ENCODE measurements at places on chromosomes 6 and 20.

GRCh38 chr6:35190306-35190705 lies 23.4 kb upstream of the SCUBE3 start:
- DNase-seq = no peak

- DNase-seq = no peak
Measured at GRCh38 chr6:140966676-140967075, 1166.0 kb upstream of the GJE1 start.

DNA sequence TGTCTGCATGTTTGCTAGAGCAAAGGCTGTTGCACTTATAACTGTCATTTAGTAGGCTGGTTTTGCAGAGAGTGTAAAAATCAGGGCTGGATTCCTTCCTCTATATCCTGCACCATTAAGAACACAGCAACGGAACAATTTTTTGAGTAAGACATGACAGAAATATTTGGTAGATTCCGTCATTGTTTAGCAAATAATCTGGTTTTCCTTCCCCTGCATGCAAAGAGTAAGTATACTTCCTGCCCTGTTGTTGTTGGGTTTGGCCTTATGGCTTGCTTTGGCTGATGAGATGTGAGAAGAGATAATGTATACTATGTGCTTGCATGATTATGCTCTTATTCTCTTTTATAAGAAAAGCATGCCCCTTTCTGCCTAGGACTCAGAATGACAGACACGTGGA lies 23.8 kb downstream of the MANEA start:
- DNase-seq = no peak

DNA sequence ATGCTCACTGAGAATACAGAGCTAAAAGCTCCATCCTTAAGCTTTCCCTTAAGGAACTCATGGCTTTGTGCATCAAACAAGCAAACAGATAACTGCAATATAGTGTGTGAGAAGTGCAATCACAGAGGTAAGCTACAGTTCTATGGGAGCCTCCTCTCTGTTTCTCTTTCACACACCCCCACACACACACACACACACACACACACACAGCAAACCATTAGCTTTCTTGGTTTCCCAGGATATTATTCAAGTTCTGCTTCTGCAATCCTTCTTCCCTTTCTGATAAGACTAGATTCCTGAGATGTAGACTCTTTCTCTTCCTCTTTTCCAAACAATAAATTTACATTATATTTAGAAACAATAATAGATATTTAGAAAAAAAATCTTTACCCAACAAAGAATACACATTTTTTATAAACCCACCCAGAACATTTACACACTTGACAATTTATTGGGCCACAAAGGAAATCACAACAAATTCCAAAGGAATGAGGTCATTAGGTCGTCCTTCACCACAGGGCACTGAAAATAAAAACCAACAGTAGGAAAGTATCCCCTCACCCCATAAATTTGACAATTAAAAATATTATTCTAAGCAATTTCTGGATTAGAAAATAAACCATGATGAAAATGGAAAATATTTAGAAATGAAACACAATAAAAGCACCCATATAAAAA lies 9.3 kb upstream of the GFOD1 start:
- DNase-seq = no peak

DNA sequence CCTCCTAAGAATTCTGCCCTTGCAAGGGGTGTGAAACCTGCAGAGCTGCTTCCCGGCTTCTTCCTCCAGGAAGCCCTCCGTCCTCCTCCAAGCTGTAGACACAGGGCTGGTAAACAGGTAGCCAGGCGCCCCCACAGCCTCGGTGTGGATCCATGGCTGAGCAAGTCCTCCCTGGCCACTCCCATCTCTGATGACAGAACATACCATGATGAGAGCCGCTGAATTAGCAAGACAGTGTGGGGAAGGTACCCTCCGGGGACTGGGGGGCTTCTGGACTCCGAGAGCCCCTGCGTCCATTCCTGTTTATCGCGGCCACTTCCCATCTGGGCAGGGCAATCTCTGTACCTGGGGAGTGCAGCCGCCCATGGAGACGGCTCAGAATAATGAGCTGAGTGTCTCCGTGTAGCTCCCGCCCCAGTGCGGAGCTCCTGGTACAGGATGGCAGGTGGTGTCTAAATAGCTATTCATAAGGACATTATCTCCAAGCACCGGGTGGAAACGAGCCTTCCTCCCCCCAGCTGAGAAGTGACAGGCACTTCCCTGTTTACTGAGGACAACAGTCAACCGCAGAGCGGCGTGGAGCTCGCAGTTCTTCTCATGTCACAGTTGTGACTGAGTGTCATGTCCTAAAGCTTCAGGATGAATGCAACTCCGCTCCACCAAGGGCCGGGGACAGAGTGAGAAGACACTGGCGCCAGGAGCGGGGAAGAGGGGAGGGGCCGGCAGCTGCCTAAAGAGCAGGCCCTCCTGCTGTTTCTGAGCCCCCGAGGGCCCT lies 22.7 kb upstream of the NTSR1 start:
- DNase-seq = no peak

GRCh38 chr20:39885975-39886649 lies 802.9 kb downstream of the MAFB start:
- no peak for DNase-seq

DNA sequence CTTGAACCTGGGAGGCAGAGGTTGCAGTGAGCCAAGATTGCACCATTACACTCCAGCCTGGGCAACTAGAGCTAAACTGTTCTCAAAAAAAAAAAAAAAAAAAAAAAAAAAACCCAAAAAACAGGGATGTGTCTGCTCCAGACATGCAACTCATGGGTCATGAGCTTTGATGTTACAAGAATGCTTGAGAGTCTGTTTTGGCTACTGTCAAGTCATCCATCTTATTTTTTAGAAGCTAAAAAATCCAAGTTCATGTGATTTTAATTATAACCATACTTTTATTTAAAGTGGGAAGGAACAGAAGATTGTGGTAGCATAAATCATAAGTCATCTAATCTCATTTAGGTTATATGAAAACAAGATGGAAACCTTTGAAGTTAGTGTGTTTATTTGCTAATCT lies 120.6 kb downstream of the PDE7B start:
- no peak for DNase-seq

GRCh38 chr6:150535151-150535804 lies 64.4 kb upstream of the PLEKHG1 start:
- DNase-seq = no peak

Measured in stimulated activated CD4-positive, alpha-beta T cell treated with anti-CD3 and anti-CD28 coated beads, TNF-alpha, amount 100 ng/mL, for 1 hour (primary cell).